ENCODE measurements at places on chromosomes 6 and 20. TPM values are rescaled to one million over a fixed set of nuclear protein-coding genes. Genes with fewer than 3 reads are reported as not detected.

DNA sequence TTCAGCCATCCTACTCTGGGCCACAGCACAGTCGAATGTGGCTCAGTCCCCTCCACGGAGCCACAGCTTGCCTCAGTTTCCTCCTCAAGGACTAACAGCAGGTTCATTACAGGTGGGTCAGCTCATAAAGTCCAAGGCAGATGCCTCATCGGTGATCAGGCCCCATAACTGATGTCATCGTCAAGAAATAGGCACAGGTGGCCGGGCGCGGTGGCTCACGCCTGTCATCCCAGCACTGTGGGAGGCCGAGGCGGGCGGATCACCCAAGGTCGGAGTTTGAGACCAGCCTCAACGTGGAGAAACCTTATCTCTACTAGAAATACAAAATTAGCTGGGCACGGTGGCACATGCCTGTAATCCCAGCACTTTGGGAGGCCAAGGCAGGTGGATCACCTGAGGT is 3.4 kb downstream of the UCKL1 start:
- DNase-seq: no peak

DNA sequence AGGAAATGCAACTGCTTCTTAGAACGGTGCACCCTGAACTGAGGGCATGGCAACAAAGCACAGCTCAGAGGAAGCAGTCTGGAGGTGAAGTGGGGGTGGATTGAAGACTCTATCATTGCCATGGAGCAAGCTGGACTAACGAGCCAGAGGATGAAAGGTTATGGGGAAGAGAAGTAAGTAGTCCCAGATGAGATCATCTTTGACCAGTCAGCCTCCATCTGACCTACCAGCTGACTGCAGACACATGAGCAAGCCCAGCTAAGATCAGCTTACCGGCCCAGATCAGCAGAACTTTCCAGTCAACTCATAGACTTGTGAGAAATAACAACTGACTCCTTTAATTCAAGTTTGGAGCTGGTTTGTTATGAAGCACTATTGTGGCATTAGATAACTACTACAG is 9.1 kb upstream of the JAG1 start:
- no peak for DNase-seq

GRCh38 chr6:13597073-13597472 is 18.1 kb upstream of the NOL7 start:
- no peak for DNase-seq

Gene C6orf58
- not detected for total RNA-seq

Gene GJA10
- total RNA-seq: not detected

Gene MEP1A
- total RNA-seq: not detected

Gene CD93
- total RNA-seq: 51.6 TPM
